ENCODE measurements at places on chromosomes 12 and 14.

- DNase-seq, result no peak
Observed at GRCh38 chr14:86481104-86481503, 951.2 kb downstream of the FLRT2 start.

GRCh38 chr14:72894323-72894622, 372 bp upstream of the DPF3 start:
- no peak for DNase-seq

- peak; percentile 9 for DNase-seq
Observed at GRCh38 chr12:63151623-63152320, 771 bp upstream of the AVPR1A start.

GRCh38 chr14:67820428-67820971, 921 bp downstream of the RAD51B start:
- DNase-seq, result no peak

GRCh38 chr12:31566547-31566946, 24.4 kb downstream of the DENND5B start:
- DNase-seq, result no peak

- no peak for DNase-seq
Observed at GRCh38 chr12:46702581-46703344, 123.0 kb downstream of the SLC38A4 start.

DNA sequence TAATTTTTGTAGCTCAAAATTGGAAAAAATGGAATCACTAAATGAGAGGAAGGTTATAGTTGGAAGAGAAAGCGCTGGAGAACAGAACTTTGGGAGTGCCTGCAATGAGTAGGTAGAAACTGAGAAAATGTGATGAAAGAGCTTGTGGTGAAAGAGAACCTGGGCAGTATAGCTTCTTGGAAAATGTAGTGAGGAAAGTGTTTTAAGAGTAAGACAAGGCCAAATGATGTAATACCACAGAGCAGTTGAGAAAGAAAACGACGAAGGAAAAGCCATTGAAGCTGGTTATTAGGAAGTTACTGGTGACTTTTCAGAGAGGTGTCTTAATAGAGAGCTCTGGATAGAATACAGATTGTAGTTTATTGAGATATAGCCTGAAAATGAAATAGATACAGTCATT, 255.3 kb downstream of the AEBP2 start:
- no peak for DNase-seq

DNA sequence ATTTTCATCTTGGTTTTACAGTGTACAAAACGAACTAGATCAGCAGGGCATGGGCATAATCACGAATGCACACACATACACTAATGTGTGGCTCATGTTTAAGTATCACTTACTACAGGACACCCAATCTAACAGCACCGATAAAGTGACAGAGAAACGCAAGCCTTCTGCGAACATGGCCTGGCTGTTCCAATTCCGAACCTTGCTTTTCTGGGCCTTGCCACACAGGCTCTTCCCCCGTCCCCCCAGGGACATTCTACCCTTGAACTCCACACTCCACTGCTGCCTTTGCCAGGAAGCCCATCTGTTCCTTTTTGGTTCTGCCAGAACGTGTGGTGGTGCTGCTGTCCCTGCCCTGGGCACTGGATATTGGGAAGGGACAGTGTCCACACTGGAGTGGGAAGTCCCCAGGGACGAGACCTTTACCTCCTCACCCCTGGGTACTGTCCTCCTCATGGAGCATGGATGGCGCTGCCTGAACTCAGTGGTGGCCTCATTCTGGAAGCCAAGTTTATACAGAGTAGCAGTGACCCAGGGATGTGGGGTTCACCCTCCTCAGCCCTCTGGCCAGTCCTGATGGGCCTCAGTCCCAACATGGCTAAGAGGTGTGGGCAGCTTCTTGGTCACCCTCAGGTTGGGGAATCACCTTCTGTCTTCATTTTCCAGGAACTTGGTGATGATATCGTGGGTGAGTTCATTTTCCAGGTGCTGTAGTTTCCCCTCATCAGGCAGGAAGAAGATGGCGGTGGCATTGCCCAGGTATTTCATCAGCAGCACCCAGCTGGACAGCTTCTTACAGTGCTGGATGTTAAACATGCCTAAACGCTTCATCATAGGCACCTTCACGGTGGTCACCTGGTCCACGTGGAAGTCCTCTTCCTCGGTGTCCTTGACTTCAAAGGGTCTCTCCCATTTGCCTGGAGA, 7.9 kb downstream of the SERPINA1 start:
- DNase-seq, result peak; percentile 4

DNA sequence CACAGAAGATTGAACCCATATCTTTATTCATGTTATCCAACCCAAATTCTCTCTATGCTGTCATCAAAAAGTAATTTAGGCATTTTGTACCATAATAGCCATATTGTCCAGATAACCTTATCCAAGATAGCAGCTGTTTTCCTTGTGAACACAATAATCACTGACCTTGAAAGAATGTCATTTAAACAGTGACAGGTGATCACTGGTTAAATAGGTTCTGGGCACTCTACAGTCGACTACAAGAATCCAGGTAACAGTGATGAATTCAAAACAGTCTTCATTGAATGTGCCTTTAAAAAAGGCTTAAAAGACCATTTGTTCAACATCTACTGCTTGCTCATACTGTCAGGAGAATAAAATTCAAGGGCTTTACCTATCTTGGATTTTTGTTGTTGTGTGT, 4.6 kb upstream of the SPX start:
- peak; percentile 23 for DNase-seq
